ENCODE measurements at places on chromosomes 5 and 9.
A peak's percentile ranks its signal among the peaks of the same experiment; 100 is the strongest.

GRCh38 chr9:4559261-4560182 is 69.3 kb downstream of the SLC1A1 start:
- no peaks in the 10 kb centered on the region for H3K36me3 ChIP-seq
- H3K4me3 ChIP-seq = no peak overlapping the region
- no peaks in the 10 kb centered on the region for H3K27me3 ChIP-seq
- H3K4me1 ChIP-seq = peaks cover 12% of the 10 kb centered on the region
- no peak for DNase-seq

- H3K4me3 ChIP-seq = no peak overlapping the region
- H3K4me1 ChIP-seq = no peaks in the 10 kb centered on the region
- no peak overlapping the region for H3K27ac ChIP-seq
- no peaks in the 10 kb centered on the region for H3K36me3 ChIP-seq
Observed at GRCh38 chr5:91777671-91778070, 394.6 kb upstream of the ARRDC3 start.

DNA sequence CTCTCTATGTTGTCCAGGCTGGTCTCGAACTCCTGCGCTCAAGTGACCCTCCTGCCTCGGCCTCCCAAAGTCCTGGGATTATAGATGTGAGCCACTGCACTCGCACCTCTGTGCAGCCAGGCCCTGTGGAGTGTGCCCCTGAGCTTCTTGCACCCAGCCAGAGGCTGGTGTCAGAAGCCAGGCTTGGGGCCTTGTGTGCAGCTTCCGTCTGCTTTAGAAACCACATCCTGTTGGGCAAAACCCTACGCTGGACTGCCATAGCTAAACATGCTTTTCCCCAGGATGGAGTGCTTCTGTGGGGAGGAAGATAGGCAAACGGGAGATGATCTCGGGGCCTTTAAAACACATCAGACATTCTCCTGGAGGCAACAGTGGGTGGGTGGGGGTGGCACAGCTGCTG is 40.1 kb downstream of the PRRT1B start:
- H3K27me3 ChIP-seq = no peaks in the 10 kb centered on the region
- H3K36me3 ChIP-seq = peaks cover 38% of the 10 kb centered on the region
- H3K4me3 ChIP-seq = no peak overlapping the region
- peak overlapping the region; percentile 80 for H3K27ac ChIP-seq

- DNase-seq = no peak
- no peak overlapping the region for H3K27ac ChIP-seq
- H3K36me3 ChIP-seq = peaks cover 2% of the 10 kb centered on the region
- no peaks in the 10 kb centered on the region for H3K27me3 ChIP-seq
- peaks cover 1% of the 10 kb centered on the region for H3K4me1 ChIP-seq
- no peak overlapping the region for H3K4me3 ChIP-seq
Observed at GRCh38 chr9:121853617-121854395, 202.4 kb downstream of the DAB2IP start.

Measured in memory B cell (primary cell).